ENCODE measurements at places on chromosomes 6 and 20.

- peak; percentile 22 for DNase-seq
Measured at GRCh38 chr6:56555438-56555872, 87.2 kb downstream of the DST start.

- no peak for DNase-seq
Measured at GRCh38 chr6:150075034-150075421, 6.1 kb upstream of the ULBP3 start.

- DNase-seq, result no peak
Measured at GRCh38 chr6:164838068-164838615, 471.3 kb downstream of the C6orf118 start.

GRCh38 chr6:16228709-16229665 lies 9.4 kb upstream of the GMPR start:
- no peak for DNase-seq

DNA sequence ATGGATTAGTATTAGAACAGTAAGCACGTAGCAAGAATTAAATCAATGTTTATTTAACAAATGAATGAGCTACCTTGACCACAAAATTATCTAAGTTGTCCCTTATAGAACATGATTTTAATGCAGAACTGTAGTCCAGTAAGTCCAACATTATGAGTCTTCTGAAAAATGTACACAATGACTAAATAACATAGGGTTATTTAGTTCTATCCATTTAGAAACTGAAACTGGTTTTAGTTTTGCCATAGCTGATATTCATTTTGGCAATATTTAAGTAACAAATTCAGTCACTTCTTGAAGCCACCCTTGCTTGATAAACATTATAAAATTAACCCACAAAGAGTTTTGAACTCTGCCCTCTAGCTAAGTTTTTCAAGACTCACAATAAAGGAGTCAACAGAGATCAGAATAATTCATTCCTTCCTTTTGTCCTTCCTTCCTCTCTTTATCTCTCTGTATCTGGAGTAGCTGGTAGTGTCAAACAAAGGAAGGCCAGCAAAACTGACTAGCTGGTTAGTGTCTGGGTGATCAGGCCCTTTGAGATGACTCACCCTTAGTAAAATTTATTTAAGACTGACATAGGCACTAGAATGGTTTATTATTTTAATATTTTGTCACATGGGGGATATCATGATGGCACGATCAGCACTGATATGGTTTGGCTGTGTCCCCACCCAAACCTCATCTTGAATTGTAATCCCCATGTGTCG lies 115.1 kb downstream of the BTBD9 start:
- DNase-seq, result no peak

DNA sequence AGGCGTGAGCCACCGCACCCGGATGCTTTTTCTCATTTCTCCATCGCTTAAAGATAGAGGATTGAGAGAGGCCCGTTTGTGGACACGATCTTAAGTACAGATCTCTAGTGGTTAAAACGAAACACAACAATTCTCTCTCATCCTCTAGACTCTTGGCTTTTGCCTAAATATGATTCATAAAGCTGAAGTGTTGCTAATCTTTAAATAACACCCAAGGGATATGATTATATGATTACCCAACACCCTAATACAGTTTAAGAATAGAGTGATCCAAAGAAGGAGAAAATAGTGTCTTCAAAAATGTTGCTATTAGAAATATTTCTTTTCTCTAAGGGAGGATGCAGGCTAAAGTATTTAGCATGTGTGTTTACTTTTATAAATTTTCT lies 50.4 kb downstream of the MTHFD1L start:
- no peak for DNase-seq

DNA sequence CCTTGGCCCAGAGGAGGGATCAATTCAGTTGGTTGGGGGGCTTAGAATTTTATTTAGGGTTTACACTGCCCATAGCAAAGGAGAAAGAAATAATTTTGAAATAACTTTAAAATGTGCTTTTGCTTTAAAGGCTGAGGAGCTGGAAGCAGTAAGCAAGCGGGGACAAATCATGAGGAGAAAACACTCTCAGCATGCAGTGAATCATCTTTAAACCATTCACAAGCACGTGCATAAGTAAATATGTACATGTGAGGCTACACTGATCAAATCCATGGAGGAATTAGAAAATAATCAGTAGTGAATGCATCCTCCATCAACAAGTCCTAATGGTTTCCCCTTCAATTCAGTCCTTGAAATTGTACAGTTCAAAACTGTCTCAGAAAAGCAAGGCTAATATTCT lies 181.0 kb downstream of the MTFR2 start:
- no peak for DNase-seq

DNA sequence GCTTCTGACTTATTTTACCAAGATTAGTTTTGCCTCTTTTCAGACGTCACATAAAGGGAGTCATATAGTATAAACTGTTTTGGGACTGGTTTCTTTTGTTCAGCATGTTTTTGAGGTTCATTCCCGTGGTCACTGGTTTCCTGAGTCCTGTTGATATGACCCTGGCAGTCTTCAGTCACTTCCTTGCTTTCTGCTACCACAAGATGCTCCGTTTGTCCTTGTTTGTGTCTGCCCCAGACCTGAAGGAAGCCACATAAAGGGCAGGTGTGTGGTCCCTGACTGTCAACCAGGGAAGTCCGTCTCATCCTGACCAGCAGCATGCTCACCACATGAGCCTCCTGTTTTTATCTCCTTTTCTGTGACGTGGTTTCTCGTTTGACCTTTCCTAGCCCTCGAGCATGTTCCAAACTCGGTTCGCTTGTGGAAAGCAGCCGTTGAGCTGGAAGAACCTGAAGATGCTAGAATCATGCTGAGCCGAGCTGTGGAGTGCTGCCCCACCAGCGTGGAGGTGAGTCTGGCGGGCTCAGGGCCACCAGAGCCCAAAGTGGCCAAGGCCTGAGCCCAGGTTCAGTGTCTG lies 26.1 kb upstream of the C20orf204 start:
- DNase-seq, result no peak

GRCh38 chr20:8749986-8750385 lies 318.9 kb upstream of the PLCB4 start:
- DNase-seq, result no peak

DNA sequence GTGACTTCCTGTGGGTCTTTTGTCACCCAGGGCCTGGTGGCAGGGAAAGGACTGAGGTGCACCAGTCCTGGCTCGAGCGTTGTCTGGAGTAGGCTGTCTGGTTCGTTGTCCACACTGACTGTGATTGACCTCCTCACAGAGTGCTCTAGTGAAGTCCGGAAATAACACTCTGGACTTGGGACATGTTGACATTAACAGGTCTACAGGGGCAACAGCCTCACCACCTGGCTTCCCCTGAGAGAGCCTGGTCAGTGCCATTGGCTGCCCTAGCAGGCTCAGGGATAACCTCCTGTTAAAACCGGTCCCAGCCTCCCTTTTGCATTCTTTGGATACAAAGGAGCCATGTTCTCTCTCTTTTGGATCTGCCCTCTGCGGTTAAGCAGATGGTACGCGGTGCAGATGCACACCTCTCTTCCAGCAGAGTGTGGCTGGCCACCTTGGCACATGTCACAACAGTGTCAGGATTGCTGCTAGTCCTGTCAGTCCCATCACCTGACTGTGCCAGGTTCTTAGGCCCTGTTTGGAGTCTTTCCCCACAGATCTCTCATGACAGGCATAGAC lies 46.2 kb downstream of the CDS2 start:
- no peak for DNase-seq

DNA sequence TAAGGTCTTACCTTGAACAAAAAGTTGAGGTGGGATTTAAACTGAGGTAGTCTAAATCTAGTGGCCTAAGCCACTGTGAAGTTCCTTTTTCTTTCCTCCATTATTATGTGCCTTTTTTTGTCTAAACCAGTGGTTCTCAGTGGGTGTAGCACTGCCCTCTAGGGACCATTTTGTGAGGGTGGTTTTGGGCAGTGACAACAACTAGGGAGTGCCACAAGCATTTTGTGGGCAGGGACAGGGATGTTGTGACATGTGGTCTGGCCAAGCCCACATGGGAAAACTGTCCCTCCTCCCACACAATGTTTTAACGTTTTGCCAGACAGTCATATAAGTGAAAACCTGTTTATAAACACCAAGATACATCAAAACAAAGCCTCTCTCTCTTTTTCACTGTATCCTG lies 899.4 kb upstream of the FLRT3 start:
- no peak for DNase-seq

DNA sequence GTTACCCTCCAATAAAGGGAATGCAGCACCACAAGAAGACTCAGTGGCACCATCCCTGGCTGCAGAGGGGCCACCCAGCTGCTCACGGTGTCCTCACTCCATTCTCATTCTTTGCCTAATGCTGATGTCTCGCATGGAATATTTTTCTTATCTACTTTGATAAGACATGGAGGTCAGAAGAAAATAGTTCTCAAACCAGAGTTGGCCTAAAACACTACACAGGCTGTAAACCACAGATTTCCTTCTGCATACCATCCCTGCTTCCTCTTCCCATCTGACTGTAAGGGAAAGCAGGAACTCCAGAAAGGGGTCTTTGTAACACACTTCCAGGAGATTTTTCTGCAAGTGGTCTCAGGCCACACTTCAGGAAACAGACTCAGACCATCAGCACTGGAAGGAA lies 43.1 kb upstream of the CD93 start:
- DNase-seq, result no peak

DNA sequence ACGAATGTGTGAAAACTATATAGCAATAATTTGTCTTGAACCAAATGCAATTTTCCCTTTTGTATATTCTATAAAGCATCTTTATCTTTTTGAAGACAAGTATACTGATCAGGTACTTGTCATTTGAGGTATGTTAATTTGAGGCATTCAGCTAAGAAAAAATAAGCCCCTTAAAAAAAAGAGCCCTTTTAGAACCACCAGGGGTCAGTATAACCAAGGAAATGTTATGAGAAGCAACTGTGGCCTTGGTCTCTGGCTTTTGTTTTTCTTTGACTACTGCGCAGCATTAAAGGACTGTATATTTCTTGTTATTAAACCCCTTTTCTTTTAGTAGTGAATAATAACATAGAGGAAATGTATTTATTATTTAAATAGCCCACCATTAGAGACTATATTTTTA lies 43.1 kb downstream of the CD109 start:
- DNase-seq, result peak; percentile 72

DNA sequence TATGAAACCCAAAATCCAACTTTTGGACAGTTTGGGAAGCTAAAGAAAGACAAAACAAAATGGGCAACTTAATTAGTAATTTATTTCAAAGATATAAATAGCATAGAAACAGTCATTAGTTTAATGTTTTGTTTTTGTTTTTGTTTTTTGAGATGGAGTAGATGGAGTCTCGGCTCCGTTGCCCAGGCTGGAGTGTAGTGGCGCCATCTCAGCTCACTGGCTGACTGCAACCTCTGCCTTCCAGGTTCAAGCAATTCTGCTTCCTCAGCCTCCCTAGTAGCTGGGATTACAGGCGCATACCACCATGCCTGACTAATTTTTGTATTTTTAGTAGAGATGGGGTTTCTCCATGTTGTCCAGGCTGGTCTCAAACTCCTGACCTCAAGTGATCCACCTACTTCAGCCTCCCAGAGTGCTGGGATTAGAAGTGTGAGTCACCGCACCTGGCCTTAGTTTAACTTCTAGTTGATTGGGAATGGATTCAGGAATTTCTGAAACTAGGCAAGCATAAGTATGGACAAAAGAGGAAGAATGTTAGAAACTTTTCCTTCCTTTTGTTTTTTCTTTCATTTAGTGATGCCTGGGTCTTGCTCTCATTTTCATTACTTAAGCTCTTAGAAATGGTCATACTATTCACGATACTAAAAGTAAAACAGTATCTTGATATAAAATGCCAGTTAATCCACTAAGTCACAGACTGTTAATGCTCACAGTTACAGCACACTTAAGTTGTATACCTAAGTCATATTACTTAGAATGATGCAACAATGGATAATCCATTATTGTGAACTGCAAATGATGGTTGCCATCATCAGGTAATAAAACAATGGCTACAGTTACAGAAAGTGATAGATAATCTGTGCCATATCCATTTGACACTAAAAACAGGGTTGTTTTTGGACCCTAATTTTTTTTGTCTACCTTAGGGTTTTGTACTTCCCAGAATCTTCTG lies 8.2 kb downstream of the SENP6 start:
- no peak for DNase-seq

DNA sequence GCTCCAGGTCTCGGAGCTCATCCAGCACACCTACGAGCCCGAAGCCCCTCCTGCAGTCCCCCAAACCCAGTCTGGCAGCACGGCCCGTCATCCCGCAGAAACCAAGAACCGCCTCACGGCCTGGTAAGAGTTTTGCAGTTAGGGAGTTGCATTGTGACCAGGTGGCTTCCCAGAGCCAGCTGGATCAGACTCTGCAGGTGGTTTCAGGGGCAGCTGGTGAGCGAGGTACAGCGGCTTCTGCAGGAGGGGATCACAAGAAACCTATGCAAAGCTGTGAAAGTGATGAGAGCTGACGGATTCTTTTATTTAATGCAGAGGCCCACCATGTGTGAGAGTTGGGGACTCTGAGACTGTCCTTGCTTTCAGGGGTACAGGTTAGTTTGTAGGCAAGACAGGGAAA lies 45.9 kb upstream of the SCGN start:
- DNase-seq, result no peak

GRCh38 chr6:114431641-114432040 lies 88.8 kb upstream of the HS3ST5 start:
- DNase-seq, result no peak

DNA sequence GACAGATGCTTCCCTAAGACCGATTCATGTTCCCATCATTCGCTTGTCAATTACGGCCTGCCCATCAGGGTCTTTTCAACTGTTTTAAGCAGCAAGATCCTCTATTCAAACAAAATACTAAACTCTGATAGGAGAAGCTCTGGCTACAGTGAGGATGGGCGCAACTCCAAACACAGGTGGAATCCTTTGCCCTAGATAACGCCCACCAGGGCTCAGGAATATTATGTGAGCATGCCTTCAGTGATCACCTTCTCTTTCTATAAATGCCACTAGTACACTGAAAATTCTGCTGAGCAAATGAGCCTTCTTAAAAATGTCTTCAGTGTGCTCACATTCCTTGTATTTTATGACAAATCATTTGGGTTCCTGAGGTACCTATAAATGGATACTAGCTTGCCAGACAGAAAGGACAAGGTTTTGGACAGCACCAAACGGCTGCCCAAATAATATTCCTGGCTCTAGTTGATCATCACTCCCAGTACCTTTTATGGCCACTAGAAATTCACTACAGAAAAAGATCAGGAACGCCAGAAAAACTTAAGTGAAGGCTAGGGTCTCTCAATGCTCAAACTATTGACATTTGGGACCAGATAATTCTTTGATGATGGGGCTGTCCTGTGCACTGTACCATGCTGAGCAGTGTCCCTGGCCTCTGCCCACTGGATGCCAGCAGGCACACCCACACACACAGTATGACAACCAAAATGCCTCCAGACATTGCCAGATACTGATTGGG lies 13.1 kb downstream of the ZNF217 start:
- DNase-seq, result no peak

DNA sequence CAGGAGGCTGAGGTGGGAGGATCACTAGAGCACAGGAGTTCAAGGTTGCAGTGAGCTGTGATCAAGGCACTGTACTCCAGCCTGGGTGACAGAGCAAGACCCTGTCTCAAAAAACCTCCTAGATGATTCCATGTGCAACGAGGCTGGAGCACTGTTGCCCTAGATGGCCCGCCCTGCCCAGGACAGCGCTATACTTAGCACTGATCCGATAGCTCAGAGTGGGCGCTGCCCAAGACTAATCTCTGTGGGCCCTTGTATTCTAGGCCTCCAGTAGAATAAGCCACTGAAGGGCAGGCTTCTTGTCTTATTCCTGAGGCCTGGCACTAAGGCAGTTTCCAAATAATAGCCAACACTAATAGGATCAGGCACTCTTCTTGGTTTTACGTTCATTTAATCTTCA lies 41.0 kb downstream of the STK35 start:
- no peak for DNase-seq

GRCh38 chr6:4459996-4460395 lies 316.2 kb upstream of the CDYL start:
- DNase-seq, result no peak

All from NCI-H1105 treated with DMSO at 0.1 percent for 48 hours (cell line).